Activated naive CD4-positive, alpha-beta T cell treated with anti-CD3 and anti-CD28 coated beads, Interleukin-2, amount 50 U/mL, for 16 hours (primary cell): ENCODE measurements at places on chromosomes 3 and 15.
A peak's percentile ranks its signal among the peaks of the same experiment; 100 is the strongest.

GRCh38 chr3:52537726-52538421 is 1.5 kb downstream of the UQCC5 start:
- DNase-seq, result no peak

GRCh38 chr3:134325706-134326105 is 48.5 kb downstream of the AMOTL2 start:
- no peak for DNase-seq

DNA sequence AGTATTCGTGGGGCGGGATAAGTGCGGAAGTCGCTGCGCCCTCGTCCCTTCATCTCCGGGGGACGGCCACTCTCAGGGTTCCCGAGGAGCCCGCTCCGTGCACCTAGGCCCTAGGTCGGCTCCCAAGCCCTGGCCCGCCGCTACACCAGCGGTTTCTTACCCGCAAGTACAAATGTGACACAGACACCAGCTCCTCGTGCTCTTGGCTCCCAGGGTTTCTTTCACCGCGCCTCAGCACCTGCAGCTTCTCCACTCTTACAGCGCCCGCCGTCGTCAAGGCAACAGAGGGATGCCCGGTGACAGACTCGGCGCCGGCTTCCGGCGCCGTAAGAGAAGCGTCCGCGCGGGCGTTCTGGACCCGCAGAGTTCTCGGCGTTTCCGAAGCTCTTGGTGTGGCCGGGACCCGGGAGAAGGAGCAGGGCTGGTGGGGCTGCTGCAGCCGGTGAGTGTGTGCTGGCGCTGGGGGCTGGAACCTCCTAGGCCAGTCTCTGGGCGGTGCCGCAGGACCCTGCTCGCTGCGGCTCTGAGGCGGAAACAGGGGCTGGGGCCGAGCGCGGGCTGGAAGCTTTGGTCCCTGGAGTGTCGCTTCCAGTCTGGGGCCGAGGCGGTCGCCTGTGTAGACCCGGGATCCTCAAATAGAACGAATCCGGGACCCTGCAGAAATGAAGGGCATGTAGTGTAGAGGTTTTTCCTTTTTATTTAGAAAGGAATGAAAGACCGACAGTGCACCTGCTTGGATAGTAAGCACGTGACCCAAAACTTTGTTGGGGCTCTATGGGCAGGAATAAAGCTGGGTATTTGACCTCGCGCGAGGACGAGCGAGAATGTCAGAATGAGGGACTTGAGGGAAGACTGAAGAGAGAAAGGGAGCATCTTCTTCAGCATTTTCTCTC is 155.4 kb upstream of the GOLGA6L4 start:
- DNase-seq, result peak; percentile 42

DNA sequence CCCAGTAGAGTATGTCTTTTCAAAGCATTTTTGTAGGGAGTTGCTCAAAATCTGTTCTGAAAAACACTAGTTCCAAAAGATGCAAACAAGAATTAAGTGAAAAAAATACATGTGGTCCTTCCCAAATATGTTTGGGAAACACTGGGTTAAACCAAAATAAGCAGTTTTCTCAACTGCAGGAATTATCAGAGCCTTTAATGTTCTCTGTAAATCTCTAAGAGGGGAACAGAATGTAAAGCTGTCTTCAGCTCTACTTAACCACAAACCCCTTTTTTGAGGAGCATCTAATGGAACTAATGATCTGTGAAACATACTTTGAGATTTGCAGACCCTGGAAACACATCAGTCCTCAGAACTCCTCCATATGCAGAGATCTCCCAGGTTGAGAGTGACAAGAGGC is 9.9 kb downstream of the AQP9 start:
- no peak for DNase-seq

- DNase-seq, result no peak
Measured at GRCh38 chr3:127536830-127537812, 53.4 kb downstream of the TPRA1 start.

DNA sequence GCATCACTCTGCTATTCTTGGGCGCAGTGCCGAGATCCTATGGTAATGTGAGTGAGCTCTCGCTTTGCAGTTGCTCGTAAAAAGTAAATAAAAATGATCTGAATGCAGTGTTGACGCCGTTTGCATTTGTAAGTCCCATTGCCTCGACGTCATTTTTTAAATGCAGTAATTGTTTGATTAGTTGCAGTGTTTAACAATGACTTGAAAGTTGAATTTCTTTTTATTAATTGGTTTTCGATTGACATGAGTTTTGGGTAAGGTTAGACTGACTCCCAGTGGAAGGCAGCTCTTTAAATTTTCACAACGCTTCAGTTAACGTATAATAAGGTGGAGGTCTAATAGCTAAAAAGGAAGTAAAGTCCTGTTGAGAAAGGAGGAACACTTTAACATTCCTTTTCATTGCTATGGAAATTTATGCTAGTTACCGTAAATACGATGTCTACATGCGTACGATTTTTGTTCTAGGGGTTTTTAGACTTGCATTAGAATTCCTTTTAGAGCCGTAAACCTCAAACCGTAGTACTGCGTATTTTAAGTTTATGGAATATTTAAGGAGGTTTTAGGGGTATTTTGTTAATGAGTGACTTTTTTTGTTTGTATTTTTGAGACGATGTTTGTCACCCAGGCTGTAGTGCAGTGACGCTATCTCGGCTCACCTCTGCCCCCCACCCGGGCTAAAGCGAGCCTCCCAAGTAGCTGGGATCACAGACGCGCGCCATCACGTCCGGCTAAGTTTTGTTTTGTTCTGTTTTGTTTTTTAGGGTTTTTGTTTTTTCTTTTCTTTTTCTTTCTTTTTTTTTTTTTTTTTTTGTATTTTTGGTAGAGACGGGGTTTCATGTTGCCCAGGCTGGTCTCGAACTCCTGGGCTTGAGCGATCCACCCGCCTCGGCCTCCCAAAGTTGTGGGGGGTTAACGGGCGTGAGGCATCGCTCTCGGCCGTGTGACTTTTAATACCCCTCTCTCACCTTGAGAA is 1.4 kb downstream of the MORF4L1 start:
- peak; percentile 29 for DNase-seq

DNA sequence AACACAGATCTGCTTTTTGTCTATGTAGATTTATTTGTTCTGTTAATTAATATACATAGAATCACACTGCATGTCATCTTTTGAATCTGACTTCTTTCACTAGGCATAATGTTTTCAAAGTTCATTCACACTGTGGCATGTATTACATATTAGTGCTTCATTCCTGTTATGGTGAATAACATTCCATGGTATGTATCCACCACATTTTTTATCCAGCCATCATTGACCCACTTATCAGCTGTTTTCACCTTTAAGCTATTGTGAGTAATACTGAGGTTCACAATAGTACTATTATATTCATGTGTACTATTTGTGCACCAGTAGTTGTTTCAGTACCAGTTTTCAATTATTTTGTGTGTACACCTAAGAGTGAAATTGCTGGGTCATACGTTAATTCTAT is 230.6 kb upstream of the CNTN3 start:
- no peak for DNase-seq

GRCh38 chr3:20256144-20256543 is 70.1 kb upstream of the SGO1 start:
- no peak for DNase-seq

- DNase-seq, result no peak
Measured at GRCh38 chr15:70024521-70024920, 73.2 kb downstream of the TLE3 start.

DNA sequence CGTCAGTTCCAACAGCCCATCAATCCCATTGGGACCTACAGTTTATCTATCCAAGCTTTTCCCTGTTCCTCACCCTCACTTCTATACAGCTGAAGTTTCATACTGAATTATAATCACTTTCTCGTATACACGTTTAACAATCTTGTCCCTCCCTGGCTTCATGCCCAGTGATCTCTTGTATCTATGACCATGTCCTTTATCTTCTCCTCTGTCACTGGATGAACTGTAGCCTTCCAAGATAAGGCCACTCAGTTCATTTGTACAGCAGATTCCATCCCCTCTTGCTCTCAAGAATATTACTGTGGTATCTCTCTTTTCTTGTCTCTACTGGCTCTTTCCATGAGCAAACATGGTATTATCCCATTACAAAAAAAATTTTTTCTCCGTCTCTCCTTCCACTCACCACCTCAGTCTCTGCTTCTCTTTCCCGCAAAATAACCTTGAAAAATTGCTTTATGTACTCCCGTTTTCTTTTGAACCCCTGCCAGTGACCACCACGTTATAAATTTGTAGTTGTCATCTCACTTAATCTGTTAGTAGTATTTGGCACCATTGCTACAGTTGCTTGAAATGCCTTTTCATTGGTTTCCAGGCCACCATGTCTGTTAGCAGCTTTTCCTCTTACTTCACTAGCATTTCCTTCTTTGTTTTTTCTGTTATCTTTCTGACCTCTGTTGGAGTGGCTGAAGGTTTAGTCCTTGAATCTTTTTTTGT is 9.4 kb downstream of the CTNNB1 start:
- no peak for DNase-seq

DNA sequence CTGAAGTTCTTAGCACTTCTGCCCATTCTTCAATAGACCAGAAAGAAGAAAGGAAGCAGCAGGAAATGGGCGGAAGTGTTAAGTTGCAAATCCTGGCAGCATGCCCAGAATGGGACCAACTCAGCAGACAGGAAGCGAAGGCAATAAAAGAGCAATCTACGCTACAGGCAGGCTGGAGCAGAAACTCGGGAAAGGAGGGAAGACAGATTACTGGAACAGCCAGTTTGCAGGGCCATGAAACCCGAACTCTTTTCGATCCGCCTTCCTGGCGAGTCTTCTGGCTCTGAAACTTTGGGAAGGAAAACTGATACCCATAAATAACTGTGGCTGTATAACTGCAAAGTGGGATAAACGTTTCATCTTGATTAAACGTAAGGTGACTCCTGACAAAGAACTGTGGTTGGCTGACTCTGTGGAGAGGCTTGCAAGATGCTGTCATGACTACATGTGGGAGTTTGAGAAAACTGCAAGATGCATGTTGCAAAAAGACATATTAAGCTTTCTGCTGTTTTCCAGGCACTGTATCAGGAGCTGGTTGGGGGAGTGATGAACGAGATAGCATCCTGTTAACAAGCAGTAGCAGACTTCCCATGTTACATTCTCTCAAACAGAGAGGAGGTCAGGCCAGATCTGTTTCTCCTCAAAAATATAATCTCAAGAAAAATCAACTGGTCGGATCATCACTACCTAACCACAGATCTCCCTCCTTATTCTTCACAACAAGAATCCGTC is 67.8 kb downstream of the FMN1 start:
- DNase-seq, result peak; percentile 59

DNA sequence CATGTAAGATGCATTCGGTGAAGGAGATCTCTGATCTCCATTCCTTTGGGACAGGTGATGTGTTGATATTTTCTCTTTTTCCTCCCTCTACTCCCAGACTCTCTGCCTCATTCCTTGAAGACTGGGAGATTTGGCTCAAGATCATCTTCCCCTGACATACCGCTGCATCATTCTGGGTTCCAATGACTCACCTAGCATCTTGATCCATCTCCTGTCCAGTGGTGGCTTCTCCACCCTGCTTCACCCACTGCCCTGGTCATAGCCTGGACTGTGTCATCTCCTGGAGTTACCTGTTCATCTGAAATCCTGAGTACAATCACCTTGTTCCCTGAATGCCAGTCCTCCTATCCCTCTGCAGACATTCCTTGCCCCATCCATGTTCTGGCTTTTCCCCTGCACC is 57.4 kb upstream of the TRAK1 start:
- DNase-seq, result no peak

DNA sequence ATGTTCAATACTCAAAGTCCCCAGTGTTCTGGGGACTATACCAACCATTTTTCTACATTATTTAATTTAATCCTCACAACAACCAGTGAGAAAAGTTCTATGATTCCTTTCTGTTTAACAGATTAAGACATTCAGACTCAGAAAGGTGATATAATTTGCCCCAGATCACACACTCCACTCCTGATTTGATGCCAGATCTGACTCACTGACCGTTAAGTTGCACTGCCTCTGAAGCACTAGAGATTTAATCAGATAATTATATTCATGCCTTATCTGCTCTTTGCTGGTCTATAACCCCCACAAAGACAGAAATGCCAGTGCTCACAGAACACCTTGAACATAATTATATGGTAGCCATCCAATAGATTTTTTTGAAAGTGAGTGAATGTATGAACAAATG is 501.0 kb downstream of the IGSF11 start:
- no peak for DNase-seq

DNA sequence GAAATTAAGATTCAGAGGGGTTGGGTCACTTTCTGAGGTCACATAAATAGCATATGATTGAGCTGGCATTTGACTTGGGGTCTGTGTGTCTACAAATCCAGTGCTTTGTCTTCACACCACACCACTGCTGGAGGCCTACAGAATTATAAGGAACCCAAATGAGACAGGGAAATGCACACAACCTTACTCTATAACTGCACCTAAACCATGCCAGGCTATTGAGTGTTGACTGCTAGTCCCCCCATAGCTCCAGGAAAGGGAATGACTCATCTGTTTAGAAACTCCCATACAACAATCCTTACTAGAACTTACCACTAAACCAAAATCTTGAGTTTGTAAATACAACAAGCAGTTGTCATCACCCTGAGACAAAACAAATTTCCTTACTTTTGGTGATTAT is 16.9 kb upstream of the TSC22D2 start:
- no peak for DNase-seq

DNA sequence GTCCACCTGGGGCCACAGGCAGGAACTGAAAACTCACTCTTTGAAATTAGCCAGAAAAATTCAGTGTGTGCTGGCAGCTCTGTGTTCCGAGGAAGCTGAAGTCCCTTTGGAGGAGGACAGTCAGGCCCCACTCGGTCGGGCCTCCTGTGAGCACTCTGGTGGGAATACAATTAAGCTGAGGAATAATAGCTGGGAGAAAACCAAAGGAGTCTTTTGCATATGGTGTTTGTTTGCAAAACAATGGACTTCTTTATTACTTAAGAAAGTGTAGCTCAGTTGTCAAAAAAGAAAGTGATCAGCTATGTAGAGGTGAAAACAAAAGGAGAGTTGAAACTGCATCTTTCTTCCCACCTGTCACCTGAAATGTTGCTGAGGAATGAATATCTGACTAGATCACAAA is 202.5 kb downstream of the MEIS2 start:
- no peak for DNase-seq

DNA sequence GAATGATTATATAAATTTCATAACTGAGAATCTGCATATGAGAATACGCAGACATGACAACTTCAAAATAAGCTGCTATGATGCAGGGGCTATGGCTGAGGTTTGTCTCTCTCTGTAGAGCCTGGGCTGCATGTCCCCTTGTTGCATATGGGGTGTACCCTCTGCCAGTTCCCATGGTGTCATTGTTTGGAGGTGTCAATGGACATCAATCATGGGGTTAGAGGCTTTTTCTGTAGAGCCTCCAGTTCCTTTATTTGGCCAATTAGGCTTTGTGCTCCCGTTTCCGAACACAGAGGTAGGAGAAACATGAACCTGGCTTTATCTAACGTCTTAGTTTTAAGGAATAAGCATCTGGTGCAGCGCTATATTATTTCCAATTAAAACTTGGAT is 77.3 kb upstream of the RARB start:
- no peak for DNase-seq
